ENCODE measurements at places on chromosomes 6 and 20.
A peak's percentile ranks its signal among the peaks of the same experiment; 100 is the strongest.

- no peak for DNase-seq
Observed at GRCh38 chr6:166779963-166780683, 153.1 kb upstream of the RPS6KA2 start.

DNA sequence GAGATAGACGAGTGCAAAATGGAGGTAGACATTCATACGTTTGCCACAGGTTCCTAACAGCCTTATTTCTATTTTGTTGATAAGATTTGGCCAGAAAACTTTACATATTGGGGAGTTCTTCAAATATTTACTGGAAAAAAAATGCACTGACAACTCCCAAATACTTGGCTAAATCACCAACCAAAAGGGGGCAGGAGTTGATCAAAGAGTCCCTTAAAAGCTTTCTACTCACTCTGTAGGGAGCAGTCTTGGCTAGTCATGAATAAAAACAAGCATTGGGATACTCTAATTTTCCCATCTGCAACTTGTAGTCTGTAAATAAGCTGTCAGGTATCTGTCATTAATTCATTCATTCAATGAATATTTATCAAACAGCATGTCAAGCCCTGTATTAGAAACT lies 18.4 kb downstream of the TENT5A start:
- no peak for DNase-seq

GRCh38 chr6:98724537-98724936 lies 109.8 kb upstream of the POU3F2 start:
- no peak for DNase-seq

GRCh38 chr6:50585441-50586330 lies 127.6 kb upstream of the TFAP2D start:
- DNase-seq = no peak

DNA sequence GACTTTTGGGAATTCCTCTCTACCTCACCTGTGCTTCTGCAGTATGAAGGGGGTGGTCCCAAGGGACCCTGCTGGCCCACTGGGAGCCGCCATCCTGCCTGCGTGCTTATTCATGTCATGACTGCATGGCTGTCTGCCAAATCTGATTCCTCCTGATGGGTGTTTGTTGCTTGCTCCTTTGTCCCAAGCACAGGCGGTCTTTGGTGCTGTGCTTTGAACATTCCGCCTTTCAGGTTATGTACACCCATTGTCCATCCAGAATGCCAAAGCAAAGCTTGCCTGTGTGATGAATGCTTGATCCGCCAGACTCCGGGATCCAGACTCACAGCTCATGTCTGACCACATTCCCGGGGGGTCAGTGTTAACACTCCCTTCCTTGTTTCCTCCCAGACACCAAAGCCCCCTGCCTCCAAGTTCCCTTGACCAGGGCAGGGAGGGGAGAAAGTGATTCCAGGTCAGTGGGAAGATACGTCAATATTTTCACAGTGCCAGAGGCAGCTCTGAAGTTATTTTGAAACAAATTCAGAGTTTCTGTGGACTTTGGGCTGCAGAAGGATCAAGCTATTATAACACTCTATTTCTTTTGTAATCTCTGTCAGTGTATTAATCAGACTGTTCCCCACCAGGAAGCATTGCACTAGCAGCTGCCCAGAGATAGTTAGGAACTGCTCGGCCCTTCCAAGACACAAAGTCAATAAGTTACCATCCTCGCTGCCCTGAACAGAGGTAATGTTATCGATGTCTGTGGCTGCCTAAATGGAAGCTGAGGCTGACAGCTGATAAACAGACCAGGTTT lies 9.5 kb downstream of the DAAM2 start:
- no peak for DNase-seq

GRCh38 chr6:83853178-83854000 lies at the start of gene RIPPLY2:
TSS of gene RIPPLY2 (plus strand) at chr6:83853360. CDS start at chr6:83853417, 57 bp downstream.
- DNase-seq = no peak

DNA sequence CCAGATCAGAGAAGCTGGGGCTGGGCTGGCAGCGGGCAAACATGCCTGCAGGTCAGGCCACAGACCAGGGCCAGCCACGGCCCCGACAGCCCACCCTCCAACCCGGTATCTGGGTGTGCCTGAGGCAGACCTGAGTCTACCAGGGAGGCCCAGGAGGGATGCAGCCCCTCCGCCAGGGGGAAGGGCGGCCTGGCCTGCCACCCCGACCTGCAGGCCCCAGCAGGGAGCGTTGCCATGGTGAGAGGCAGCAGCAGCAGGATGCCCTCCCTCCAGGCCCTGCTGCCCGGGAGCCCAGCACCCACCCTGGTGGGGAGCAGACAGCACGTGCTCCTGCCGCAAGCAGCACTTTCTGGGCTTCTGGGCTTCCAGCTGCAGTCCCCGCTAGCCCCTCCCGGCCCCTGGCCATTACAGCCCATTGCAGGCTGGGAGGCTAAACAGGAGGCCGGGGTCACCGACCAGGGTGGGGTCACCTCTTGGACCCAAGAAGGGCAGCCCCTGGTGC lies 3.8 kb upstream of the EEF1A2 start:
- no peak for DNase-seq

GRCh38 chr6:140857739-140858380 lies 1274.9 kb upstream of the GJE1 start:
- DNase-seq = no peak

DNA sequence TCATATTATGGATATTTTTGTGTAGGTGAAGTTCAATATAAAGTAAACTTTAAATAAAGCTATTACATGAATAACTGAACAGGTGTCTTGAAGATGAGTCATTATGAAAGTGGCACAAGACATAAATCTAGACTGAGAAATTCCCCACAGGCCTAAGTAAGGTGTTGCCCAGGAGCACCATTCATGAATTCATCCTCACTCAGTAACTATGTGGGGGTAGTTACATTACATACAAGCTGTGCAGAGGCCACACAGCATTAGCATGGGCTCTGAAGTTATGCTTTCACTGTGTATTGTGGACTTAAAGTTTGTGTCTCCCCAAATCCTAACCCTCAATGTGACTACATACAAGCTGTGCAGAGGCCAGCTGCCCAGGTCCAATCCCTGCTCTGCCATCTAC lies 65.9 kb downstream of the BCAS1 start:
- no peak for DNase-seq

- no peak for DNase-seq
Observed at GRCh38 chr20:64063389-64064144, 569 bp downstream of the TCEA2 start.

DNA sequence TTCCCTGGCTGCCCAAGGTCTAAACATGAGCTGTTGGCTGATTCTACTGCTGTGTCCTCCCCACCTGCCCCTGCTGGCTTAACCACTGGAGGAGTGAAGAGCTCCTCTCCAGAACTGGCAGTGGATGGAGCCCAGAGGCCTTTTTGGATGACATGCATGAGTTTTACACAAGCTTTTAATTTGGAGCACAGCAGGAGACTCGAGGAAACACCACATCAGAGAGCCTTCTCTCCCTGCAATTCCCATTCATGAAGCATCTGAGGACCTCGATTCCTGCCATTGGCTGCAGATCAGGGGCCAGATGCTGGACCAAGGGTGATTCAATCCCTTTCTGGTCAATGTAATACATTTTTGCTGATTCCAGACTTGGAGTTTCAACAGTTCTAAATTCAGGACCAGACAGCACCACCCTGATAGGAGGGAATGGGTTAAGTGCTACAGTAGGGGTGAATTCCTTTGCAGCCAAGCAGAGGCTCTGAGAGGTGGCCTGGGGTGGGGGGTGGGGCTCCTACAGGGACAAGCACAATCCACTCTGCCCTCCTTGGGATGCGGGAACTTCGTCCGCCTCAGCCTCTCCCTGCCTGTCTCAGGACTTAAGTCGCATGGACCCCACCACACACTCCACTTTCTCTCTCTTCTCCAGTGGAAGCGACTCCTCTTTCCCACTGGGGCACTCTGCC lies 599 bp upstream of the PSORS1C1 start:
- no peak for DNase-seq

- DNase-seq = no peak
Observed at GRCh38 chr6:154390034-154390433, 33.4 kb upstream of the IPCEF1 start.

DNA sequence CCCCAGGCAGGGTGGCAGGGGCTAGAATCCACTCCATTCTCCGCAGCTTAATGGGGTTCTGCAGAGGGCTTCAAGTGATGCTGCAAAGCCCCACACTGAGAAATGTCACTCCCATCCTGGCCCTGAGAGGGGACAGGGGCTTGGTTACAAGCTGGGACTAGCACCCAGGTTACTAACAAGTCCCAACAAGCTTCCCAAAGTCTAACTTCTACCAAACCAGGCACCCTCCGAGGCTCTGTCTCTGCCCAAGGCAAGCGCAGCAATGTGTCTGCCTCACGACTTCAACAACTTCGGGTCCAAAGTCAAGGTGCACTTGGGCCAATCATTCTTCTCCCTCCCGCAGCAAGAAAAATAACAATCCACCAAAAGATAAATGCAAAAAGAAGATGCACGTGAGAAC lies 45.6 kb downstream of the NFATC2 start:
- no peak for DNase-seq

DNA sequence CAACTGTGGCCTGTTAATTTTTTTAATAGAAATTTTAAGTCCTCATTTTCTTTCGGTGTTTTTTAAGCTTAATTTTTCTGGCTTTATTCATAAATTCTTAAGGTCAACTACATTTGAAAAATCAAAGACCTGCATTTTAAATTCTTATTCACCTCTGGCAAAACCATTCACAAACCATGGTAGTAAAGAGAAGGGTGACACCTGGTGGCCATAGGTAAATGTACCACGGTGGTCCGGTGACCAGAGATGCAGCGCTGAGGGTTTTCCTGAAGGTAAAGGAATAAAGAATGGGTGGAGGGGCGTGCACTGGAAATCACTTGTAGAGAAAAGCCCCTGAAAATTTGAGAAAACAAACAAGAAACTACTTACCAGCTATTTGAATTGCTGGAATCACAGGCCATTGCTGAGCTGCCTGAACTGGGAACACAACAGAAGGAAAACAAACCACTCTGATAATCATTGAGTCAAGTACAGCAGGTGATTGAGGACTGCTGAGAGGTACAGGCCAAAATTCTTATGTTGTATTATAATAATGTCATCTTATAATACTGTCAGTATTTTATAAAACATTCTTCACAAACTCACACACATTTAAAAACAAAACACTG lies 10.1 kb downstream of the HFE start:
- peak; percentile 63 for DNase-seq

DNA sequence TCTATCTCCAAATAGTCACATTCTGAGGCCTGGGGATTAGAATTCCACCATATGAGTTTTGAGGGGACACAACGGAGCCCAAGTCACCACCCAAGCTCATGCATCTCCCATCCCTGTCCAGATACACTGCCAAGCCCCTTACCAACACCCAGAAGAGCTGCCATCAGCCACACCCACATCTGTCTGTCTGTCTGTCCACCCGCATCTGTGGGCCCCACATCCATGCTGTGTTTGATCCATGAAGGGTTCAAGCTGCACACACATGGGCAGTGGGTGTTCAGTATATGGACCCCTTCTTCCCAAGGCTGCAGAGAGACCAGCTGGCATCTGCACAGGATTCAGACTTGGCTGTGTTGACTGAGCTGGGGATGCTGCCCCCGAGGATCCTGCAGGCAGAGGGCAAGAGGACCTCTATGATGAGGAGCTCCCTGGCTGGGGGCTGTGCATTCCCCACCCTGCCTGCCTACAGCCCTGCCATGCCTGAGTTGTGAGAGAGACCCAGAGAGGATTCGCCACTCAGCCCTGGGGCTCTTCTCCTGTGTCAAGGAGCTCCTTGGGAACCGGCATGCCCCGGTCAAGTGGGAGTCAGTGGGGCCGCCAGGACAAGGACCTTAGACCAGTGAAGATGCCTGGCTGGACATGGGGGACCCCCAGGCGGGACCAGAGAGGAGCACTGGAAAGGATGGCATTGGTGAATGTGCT lies 206.4 kb downstream of the SYNDIG1 start:
- no peak for DNase-seq

- DNase-seq = peak; percentile 45
Observed at GRCh38 chr20:33862709-33863403, 51.7 kb downstream of the CHMP4B start.

DNA sequence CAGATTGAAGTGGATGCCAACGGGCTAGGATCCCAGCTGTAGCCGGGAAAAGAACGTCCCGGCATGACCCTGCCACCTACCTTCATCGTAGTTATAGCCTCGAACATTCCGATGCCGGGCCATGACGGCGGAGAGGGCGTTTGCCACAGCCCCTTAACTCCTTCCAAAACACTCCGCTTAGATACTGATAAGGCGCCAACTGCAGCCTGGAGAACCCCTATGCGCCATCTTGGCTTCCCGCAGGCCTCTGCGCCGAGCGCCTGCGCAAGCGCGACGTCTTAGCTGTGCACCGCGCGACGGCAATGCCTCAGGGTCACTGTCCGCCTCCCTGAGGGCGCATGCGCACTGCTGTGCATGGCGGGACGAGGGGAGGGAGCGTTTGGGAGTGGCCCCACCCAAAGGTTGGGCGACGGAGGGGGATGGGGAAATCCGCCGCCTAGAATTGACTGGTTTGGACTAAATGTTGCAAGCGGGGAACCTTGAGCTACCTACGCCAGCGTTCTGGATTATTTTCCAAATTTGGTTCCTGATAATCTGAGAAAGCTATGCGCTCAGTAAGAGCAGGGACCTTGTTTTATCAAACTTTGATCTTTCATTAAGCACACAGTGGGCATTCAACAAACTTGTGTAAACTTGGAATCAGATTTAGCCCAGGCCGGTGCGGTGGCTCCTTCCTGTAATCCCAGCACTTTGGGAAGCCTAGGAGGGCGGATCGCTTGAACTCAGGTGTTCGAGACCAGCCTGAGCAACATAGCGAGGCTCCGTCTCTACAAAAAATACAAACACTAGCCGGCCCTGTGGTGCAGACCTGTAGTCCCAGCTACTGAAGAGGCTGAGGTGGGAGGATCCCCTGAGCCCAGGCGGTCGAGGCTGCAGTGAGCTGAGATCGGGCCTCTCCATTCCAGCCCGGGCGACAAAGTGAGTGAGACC lies at the start of gene HBS1L:
HBS1L (minus strand) TSS at position 254 of the 930 bp plus-strand sequence; CDS start at position 123, 131 bp downstream.
- peak; percentile 94 for DNase-seq

DNA sequence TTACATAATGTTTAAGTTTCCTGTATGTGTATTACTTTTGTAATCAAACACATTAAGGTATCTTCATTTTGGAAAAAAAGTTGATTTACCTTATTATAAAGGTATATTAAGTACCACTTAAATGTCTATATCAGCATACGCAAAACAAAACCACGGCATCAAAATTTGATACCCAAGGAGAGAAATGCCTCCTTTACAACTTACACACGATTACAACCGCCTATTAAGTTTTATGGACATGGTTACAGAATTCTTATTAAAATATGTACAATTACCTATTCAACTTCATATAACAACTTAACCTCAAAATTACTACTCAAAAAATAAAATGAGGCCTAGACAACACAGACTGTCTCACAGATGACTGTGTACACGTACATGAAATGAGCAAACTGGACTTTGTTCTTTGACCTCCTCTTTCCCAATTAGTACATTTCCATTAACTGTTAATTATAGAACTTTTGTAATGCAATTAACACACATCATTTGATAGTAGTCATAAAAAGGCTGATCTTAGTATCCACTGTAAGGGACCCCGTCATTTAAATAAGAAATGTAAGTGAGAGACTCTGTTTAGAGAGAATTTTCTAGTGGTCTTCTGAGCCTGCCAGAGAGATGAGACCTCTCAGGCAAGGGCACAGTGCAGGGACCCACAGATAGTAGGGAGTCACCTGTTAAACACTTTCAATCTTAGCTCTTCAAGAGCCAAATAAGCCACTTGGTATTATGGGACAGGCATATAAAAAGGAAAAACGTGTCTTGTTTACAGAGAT lies 2.5 kb downstream of the DIDO1 start:
- DNase-seq = no peak
